Foreskin keratinocyte (primary cell): ENCODE measurements at places on chromosomes 12 and 14. TPM values are rescaled to one million over a fixed set of nuclear protein-coding genes. Genes with fewer than 3 reads are reported as not detected.
A peak's percentile ranks its signal among the peaks of the same experiment; 100 is the strongest.

The TSFM gene
- total RNA-seq: 33.7 and 35.3 TPM in 2 replicates

The INSM2 gene
- total RNA-seq: not detected in 2 replicates

The DENND5B gene
- total RNA-seq: 5.4 and 5.5 TPM in 2 replicates

The LRCOL1 gene
- not detected in 2 replicates for total RNA-seq

The SRRM4 gene
- not detected in 2 replicates for total RNA-seq

The ADAM21 gene
- 0.28 and 0.44 TPM in 2 replicates for total RNA-seq

The PHLDA1 gene
- 126 and 138 TPM in 2 replicates for total RNA-seq

The RHEBL1 gene
- total RNA-seq: 4.8 and 5.9 TPM in 2 replicates

The ATP23 gene
- 6.3 and 6.5 TPM in 2 replicates for total RNA-seq

The POTEM gene
- total RNA-seq: not detected in 2 replicates

The RAP1B gene
- total RNA-seq: 173 and 175 TPM in 2 replicates

GRCh38 chr14:61179061-61179690, 102.0 kb downstream of the TMEM30B start:
- no peak for DNase-seq

GRCh38 chr12:123043536-123044001, 63.1 kb downstream of the ARL6IP4 start:
- DNase-seq: peak; percentile 72

GRCh38 chr12:63302941-63303536, 152.0 kb upstream of the AVPR1A start:
- DNase-seq: no peak

- no peak for DNase-seq
Measured at GRCh38 chr12:103832048-103832997, 8.7 kb downstream of the NT5DC3 start.

GRCh38 chr12:71315328-71315985, 124.1 kb upstream of the LGR5 start:
- DNase-seq: no peak

- no peak for DNase-seq
Measured at GRCh38 chr12:49578471-49579112, 10.7 kb upstream of the MCRS1 start.

- peak; percentile 97 for DNase-seq
Measured at GRCh38 chr12:58877243-58877743, 43.0 kb downstream of the LRIG3 start.

DNA sequence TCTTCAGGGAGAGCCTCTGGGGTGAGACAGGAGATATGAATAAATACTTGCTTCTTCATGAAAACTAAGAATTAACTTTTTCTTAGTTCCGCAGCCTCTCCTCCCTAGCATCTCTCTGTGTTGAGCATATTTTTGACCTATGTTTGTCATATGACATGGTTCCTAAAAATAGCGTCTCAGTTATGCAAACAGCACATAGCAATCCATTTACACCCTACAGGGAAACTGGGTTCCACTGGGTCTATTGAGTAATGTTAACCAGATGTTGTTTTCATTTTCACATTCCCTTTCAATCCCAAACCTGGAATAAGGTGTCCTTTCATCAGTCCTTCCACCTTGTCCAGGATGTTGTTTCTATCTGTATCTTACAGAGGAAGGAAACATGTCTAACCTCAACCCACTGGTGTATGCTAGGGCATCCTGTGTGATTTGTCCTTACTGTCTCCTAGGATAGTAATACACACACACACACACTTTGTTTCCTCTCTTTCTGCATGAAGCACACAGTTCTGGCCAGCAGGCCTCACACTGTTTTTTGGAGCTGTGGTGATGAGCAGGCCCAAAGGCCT, 1543.5 kb downstream of the AACS start:
- DNase-seq: no peak

DNA sequence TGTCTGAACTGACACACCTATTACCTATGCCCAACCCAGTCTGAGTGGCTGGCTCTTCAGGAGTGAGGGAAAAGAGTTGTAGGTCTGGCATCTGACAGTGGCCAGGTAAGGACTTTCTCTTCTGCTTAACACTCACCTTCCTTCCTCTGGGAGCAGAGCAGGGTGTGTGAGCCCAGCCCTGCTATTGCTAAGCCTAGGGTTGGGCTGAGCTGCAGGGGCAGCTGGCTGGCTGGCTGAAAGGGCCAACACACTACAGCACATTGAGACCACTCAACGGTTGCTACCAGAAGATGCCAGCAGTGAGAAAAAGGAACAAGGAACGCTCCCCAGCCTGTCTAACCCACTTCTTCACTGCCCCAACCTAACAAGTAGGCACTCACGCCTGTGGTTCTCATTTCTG, 201.2 kb downstream of the DPF3 start:
- DNase-seq: peak; percentile 52

GRCh38 chr12:47014474-47014873, 64.9 kb upstream of the PCED1B start:
- peak; percentile 48 for DNase-seq

- no peak for DNase-seq
Measured at GRCh38 chr14:68805414-68805813, 12.5 kb upstream of the ZFP36L1 start.

DNA sequence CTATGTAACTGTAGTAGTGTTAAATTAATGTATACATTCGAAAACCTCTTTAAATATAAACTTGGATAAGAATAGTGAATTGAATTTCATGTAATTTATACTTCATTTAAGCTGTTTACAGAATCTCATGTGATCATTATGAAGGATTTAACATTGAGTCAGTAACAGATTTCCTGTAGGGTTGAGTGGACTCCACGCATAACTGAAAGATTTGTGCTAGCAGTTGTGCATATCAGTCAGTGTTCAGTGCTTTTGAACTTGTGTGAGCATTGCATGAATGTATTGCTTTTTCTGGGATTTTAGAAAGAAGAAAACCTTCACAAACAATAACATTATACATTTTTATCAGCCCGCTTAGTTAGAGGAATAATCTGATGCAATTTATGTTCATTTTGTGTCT, 1435.3 kb downstream of the LRFN5 start:
- no peak for DNase-seq

DNA sequence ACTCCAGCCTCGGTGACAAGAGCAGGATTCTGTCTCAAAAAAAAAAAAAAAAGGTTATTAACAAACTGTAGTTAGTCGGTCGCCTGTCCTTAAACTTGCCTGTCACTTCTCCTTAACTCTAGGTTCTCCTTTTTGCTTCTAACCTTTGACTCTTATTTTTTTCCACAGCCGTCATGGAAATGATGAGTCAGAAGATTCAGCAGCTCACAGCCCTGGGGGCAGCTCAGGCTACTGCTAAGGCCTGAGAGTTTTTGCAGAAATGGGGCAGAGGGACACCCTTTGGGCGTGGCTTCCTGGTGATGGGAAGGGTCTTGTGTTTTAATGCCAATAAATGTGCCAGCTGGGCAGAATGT, 418 bp upstream of the MYG1 start:
- no peak for DNase-seq
